ENCODE measurements at places on chromosomes 16 and 17.

DNA sequence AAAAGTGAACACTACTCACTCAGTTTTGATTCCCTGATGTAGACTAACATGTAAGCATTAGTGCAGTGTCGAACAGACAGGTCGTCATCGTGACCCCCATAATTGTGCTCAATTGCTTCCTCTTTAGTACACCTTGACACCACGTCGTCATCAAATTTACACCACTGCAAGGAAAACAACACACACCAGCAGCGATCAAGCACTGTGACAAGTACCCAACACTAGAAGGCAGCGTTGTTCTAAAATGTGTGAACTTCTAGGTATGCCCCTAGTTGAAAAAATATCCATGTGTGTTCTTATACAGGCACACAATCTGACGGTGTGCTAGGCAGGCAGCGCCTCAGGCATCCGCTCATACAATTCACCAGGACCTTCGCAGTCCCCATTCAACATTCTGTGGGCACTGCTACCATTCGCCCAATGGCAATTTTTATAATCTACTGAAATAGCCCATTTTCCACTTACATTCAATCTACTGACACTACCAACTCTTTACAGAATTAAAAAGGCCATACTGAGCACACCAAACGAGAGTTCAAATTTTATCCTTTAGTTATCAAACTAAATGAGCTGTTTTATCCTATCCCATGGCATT lies 23.1 kb downstream of the LITAFD start:
- DNase-seq: no peak

DNA sequence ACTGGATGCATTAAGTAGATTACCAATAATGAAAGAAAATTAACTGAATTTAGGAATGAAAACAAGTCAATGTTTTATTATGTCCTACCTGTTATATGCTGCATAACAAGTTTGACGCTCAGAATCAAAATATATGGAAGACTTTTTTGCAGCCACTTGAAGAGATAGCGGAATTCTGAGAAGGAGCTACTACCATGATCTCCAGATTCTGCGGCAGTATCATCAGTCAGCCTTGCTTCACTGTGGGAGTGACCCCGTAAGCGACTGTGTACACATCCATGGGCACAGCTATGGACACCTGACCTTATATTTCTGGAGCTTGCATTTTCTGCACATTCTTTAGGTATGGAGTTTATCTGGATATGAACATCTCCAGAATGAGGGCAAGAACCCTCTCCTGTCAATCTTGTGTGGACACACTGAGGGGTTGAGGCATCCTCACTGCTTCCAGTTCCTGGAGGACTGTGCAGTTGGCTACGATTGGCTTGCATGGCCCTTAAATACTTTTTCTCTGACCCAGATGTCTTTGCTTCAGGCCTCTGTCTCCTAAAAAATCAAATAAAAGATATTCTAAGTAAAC lies 1.7 kb downstream of the RNFT1 start:
- no peak for DNase-seq

GRCh38 chr17:45020354-45021138 lies 30.9 kb downstream of the DCAKD start:
- DNase-seq: no peak

DNA sequence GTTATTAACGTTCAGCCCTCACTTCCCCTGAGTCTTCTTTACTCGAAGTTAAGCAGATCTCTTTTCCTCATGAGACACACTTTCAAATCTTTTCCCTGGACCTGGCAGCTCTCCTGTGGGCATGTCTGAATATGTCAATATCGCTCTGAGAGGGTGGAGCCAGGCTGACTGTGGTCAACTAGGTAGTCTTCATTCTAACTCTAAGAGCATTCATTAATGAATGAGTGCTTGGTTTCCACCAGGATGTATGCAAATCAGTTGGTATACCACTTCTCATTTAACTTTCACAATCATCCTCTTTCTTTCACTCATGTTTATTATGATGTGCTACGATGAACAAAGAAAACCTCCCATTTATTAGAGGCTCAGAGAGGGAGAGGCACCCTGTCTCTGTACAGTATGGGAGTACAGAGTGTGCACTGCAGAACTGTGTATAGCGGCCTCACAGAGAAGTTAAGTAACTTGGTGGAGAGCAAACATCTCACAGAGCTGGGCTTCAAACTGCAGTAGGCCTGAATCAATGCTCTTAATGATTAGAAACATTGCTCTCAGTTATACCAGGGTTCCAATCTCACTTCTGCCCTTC lies 39.9 kb downstream of the OTOA start:
- DNase-seq: no peak

DNA sequence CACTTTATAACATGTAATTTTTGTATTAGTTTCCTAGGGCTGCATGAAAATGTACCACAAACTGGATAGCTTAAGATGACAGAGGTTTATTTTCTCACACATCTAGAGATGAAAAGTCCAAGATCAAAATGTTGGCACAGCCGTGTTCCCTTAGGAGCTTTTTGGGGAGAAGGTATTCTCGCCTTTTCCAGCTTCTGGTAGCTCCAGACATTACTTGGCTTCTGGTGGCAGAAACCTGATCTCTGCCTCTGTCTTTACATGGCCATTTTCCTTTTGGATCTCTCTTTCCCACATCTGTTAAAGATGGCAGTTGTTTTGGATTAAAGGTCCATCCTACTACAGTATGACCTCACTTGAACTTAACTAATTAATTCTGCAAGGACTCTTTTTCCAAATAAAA lies 885.7 kb upstream of the CDH8 start:
- DNase-seq: no peak

DNA sequence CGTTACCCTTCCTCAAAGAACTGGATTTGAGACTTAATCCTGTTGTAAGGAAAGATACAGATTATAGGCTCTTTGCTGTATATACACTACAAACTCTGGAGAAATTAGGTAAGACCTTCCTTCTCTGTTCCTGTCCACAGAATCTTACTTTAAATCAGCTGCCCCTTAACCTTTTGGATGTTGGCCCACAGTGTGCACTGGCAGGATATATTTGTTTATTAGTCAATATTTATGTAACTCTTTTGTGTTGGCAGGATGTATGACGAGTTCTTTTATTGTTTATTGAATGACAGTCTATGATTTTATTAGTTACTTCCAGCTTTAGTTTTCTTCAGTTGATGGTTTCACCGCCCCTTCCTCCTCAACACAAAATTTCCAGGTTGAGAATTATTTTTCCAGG lies 19.7 kb downstream of the LRRC36 start:
- DNase-seq: no peak

GRCh38 chr16:66521951-66522771 lies 27.8 kb downstream of the TK2 start:
- DNase-seq: peak; percentile 90

DNA sequence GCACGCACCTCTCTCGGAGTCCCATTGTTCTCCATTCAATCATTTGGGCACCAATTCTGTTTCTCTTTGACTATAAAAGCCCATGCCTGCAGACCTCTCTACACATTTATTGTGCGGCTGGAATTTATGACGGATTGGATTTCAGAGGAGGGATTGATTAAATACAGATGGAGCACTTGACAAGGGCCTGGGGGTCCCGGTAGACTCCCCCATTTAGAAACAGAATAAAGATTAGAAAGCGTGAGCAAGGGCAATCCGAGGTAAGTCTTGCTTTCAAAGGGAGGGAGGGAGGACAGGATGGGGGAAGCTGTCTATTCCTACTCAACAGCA lies 15.1 kb upstream of the PITPNM3 start:
- DNase-seq: no peak

DNA sequence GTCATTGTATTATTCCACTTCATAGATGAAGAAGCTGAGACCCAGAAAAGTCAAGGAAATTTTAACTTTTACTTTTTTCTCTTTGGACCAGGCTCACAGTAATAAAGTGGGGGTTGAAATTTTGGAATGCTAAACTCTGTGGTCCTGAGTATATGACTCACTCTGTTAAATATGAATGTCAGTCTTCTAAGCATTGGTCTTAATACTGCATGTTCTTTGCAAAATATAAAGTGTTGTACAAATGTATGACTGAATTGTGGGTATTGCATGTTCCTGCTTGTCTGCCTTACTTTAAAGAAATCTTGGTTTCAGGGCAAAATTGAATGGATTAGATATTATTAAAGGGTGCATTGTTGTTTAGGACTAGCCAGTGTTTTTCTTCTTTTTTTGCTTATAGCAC lies 950.8 kb upstream of the GOT2 start:
- no peak for DNase-seq

- no peak for DNase-seq
These were observed at the start of gene SLC13A5 for GRCh38 chr17:6713130-6713917. TSS of gene SLC13A5 (minus strand) at chr17:6713369. CDS start at chr17:6713333, 36 bp downstream.

DNA sequence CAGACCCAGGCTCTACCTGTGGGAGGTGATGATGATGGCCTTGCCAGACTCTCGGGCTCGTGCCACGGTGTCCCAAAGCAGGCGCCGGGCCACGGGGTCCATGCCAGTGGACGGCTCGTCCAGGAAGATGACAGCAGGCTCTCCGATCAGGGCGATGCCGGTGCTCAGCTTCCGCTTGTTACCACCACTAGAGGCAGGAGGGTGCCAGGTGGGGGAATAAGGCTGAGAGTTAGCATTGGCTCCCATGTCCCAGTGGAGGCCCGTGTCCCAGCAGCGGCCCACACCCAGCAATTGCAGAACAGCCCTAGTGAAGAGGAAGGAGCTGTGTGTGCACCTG lies 10.3 kb upstream of the RNPS1 start:
- DNase-seq: no peak

- no peak for DNase-seq
These were observed 64.6 kb downstream of the FTO start for GRCh38 chr16:53768593-53768992.

DNA sequence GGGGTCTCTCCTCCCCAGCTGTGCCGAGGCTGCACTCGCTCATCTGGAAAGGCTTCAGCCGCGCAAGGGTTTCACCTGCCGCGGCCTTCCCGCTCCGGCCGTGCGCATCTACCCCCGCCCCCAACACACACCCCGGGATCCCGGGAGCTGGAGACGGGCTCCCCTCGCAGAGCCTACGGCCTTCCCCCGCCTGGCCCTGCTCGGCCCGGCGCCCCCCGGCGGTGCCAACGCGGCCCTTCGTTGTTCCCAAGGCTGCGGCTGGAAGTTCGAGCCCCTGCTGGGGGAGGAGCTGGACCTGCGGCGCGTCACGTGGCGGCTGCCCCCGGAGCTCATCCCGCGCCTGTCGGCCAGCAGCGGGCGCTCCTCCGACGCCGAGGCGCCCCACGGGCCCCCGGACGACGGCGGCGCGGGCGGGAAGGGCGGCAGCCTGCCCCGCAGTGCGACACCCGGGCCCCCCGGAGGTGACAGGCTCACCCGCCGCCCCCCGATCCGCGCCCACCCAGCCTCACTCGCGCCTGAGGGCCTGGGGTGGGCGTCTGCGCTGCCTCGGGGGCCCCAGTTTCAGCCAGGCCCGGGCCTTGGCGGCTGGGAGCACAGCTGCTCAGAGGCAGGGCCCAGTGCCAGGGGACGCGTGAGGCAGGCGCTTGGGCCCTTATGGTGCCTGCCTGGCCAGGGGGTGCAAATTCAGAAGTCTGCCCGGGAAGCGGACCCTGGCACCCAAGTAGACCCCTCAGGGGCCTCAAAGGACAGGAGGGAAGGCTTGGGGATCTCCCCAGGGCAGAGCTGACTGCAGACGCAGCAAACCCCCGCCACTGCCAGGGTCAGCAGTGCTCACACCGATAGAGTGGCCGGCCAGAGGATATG lies 11.2 kb downstream of the GALK1 start:
- DNase-seq: no peak

- no peak for DNase-seq
These were observed 53.3 kb upstream of the ENDOV start for GRCh38 chr17:80361495-80362220.

DNA sequence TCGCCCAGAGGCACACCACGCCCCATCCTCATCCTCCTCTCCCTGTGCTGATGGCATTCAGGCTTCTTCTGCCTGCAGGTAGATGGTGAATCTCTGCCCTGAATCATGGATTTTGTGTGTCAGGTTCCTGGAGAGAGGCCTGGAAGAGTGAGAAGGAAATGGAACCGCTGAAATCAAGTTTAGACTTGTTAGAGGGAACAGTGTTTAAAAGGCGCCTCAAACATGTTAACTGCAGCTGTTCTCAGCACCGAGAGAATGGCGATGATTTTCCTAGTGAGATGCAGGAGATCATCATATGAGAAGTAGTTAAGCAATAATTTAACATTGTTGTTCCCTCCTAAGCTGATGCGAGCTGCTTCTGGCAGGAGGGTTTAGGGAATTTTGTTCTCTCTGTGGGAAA lies 744.4 kb upstream of the EEF2KMT start:
- DNase-seq: no peak

DNA sequence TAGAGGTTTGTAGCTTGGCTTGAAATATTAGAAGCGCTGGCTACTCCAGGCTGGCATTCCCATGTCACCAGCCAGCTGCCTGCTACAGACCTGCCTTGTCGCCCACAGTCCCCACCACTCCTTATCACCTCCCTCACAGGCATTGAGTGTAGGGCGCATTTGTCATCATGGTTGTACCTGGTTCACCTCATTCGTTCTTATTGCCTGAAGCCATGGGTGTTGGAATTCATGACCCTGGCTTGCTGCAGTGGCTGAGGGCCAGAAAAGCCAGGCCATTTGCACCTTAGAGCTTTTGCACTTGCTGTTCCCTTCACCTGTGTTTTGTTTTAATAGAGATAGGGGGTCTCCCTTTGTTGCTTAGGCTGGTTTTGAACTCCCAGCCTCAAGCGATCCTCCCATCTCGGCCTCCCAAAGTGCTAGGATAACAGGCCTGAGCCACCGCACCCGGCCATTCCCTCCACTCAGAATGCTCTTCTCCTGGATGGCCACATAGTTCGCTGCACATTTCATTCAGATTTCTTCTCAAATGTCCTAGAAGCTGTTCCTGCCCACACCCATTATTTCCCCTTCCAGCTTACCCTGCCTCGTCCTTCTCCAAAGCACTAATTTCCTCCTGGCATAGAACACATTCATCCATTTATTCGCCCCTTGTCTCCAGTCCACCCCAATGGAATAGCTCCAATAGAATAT lies 97.6 kb downstream of the C16orf78 start:
- DNase-seq: no peak

DNA sequence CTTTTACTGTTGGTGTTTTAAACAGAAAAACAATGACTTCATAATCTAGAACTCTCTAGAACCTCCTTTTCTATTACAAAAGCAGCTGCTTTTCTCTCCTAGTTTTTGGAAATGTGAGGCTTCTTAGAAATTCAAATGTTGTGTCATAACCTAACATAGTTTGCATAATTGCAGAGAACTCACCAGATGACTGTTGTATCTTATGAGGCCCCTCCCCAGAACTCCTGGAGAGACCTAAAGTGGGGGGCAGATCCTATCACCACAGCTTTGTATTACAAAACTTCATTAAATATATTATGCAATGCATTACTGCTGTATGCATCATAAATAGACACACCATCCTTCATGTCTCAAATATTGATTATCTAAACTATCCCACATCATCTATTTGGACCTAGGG lies 538.7 kb upstream of the HSBP1 start:
- DNase-seq: no peak

DNA sequence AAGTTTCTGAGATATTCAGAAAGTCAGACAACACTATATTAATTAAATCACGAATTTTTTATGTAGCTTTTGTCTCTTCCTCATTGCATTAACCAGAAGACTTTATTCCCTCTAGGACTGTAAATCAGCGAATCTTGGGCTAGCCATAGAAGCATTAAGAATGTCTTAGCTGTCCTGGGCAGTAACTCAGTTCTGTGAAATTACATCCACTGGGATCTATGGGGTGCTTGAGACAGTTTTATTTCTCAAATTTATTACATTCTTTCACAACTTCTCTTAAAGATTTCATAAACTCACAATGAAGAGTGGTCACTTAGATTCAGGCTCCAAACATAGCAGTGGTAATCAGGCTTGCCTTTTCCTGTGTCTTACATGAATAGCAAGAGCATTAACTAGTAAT lies 1153.4 kb downstream of the CDH8 start:
- no peak for DNase-seq

GRCh38 chr17:49630113-49630900 lies 47.6 kb downstream of the SPOP start:
- no peak for DNase-seq
